ENCODE measurements at places on chromosomes 6 and 20.
A peak's percentile ranks its signal among the peaks of the same experiment; 100 is the strongest.

DNA sequence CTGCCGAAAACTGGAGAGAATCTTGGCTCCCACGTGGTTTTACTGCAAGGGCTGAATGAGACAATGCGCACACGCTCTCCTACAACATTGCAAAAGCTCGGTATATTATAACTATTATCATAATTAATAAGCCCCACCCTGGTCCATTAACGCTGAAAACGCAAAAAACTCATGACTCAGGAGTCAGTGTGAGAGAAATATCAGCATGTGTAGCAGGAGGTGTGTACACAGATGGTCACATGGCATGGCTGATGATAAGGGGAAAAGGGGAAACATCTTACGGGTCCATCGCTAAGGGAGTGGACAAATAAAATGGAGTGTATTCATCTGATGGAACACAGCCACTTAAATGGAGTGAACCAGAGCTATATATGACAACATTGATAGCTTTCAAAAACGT, 29.2 kb downstream of the CDH22 start:
- no peak for DNase-seq

- DNase-seq: no peak
Observed at GRCh38 chr6:146470091-146470770, 73.4 kb upstream of the RAB32 start.

GRCh38 chr6:21694168-21694567, 100.6 kb downstream of the SOX4 start:
- no peak for DNase-seq

- DNase-seq: no peak
Observed at GRCh38 chr6:35030099-35030498, 111.0 kb downstream of the TCP11 start.

GRCh38 chr6:56292505-56293181, 45.3 kb upstream of the COL21A1 start:
- peak; percentile 21 for DNase-seq

GRCh38 chr6:28545955-28546354, 20.3 kb downstream of the GPX5 start:
- no peak for DNase-seq

DNA sequence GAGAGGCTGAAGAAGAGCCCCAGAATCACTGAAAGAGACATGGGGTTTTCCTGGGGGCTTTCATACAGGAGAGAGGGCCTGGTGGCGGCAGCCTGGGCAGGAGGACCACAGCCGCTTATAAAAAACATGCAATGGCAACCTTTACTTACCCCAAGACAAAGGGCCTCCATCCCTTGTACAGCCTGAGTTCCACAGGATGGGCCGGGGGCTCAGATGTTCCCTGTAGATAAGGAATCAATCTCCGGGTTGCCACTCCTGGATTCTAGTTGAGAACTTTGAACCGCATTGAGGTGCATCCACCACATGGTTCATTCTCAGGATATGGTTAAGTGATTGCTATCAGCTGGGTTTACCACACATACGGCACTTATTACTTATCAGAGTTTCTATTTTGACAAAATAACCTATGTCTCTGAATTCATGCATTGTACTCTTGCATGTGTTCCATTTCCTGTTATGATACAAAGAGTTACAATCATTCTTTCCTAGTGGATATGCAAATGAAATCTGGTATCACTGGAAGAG, 677.6 kb downstream of the KIF16B start:
- no peak for DNase-seq

DNA sequence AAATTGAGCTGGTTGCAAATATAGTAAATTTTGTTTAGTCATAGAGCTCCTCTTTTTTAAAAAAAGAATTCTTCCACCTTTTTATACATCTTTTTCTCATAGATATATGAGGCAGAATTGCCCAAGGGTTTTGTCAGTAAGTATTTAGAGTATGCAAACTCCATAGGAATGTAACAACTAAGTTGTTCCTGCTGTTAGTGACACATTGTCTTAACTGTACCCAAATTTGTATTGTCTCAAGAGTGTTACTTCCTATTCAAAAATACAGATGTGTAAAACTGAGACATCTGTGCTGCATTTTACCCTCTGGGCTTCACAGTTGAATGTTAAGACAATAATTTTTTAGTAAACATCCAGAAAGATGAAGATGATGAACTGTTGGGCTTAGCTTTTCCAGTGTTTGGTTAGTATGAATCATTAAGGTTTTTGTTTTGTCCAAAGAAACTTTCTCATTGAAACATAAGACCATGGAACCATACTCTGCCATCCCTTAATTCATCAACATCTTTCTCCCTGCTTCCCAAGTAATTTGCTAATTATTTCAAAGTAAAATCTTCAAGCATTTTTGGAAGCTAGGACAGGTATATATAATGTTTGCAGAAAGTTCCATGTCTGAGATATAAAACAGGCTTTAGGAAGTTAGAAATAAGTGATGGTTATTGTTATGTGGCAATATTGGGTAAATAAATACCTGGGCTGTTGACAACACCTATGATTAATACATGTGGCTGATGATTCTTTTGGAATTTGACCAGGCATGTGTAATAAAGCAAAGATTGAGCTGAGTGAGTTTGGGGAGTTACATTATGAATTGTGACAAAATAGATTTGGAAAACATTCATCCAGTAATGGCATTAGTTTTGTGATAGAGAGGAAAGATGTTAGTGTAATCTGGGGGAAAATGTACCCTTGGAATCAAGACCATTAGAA, 11.2 kb downstream of the OGFRL1 start:
- DNase-seq: no peak

- DNase-seq: peak; percentile 40
Observed at GRCh38 chr6:53811082-53811481, 16.3 kb downstream of the LRRC1 start.

- DNase-seq: no peak
Observed at GRCh38 chr20:49287555-49288249, 9.8 kb upstream of the ZNFX1 start.

GRCh38 chr6:151065027-151065815, 174.5 kb upstream of the AKAP12 start:
- no peak for DNase-seq

GRCh38 chr6:123383718-123384117, 253.0 kb downstream of the TRDN start:
- DNase-seq: no peak

GRCh38 chr20:1391640-1392442, 1.0 kb downstream of the FKBP1A start:
- DNase-seq: peak; percentile 75

- no peak for DNase-seq
Observed at GRCh38 chr6:41358503-41358902, 23.1 kb downstream of the NCR2 start.
